ENCODE measurements at places on chromosomes 2 and 18.

GRCh38 chr2:238790126-238790832 lies 57.6 kb upstream of the TWIST2 start:
- no peak for DNase-seq

DNA sequence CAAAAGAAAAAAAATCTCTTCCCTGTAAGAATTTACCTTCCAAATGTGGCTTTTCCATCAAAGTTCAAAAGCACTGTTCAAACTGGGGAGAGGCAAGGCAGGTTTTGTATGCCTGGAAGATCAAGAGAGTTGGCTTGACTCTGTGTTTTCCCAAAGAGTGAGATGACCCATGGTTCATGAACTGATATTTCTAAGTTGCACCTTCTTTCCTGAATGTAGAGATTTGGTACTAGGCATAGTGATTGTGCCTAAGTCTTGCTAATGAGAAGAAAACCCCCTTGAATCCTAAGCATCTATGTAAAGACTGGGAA lies 23.4 kb upstream of the LPIN1 start:
- no peak for DNase-seq

- no peak for DNase-seq
These were observed 61.9 kb downstream of the DTNA start for GRCh38 chr18:34771958-34772357.

GRCh38 chr2:14428056-14428455 lies 204.5 kb upstream of the LRATD1 start:
- no peak for DNase-seq

GRCh38 chr18:2535419-2535910 lies 35.8 kb downstream of the METTL4 start:
- DNase-seq = no peak

GRCh38 chr2:145760781-145761649 lies 1241.1 kb upstream of the ZEB2 start:
- DNase-seq = no peak

- no peak for DNase-seq
These were observed 53.9 kb upstream of the PXDN start for GRCh38 chr2:1798115-1798784.

DNA sequence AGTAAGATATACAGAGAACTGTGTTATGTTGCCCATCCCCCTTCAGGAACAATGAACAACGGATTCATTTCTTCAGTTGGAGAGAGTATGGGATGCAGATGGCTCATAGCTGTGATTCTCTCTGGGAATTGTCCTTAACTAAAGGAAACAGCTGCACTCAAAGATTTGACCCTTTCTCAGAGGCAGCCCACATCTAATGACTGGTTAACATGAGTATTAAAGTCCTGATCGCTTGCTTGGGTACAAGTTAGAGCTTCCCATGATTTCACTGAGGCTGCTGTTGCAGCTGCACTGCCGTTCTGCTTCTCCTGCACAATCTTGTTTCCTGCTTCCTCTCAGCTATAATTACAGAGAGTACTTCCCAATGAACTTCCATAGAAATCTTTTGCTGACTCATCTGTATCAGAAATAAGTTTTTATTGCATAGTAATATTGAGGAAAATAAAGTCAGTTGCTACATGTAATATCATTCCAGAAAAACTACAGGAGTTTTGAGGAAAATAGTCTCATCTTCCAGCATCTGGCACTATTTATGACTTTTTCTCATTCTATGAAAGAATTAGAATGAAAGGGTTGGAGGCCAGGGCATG lies 12.8 kb upstream of the SCN9A start:
- DNase-seq = no peak

DNA sequence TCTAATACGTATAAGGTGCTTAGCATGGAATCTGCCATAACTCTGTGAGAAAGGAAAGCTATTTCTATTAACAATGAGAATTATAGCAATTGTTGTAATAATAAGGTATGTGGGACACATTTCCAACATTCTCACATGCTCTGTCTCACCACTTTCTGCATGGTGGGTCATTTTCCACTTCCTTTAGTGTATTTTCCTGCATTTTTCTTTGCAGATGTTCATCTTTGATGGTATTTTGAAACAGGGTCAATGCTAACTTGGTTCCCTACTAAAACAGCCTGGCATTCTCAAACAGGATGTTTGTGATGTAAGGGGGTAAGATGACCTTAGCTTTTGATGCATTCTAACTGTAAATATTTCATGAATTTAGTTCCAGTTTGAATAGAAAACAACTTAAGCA lies 54.7 kb downstream of the MYO1B start:
- no peak for DNase-seq

- no peak for DNase-seq
These were observed 53.2 kb downstream of the ITGA6 start for GRCh38 chr2:172480301-172481218.

DNA sequence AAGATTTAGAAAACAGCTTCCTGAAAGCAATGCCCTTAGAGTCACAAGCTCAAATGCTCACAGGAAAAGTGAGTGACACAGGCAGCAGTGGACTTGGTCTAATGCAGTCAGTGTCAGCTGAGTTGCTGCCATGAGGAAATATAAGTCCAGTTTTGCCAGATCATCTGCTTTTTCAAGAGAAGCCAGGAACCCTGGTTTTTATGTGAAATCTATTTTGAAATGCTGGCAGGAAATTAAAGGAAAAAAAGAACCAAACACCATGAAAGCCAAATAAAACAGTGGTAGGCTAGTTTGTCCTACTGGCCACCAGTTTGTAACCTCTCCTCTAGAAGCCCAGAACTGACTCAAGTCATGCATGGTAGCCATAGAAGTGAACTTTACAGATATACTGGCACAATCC lies 109.2 kb downstream of the THADA start:
- no peak for DNase-seq

DNA sequence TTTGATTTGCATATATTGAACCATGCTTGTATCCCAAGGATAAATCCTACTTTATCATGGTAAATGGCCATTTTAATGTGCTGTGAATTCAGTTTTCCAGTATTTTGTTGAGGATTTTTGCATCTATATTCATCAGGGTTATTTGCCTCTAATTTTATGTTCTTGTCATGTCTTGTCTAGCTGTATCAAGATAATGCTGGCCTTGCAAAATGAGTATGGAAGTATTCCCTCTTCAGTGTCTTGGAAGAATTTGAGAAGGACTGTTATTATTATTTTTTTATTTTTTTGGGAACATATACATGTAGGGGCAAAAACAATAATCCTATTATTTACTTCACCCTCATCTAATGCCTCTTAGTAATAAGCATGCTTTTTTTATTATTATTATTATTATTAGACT lies 398.0 kb upstream of the KCNH7 start:
- no peak for DNase-seq

DNA sequence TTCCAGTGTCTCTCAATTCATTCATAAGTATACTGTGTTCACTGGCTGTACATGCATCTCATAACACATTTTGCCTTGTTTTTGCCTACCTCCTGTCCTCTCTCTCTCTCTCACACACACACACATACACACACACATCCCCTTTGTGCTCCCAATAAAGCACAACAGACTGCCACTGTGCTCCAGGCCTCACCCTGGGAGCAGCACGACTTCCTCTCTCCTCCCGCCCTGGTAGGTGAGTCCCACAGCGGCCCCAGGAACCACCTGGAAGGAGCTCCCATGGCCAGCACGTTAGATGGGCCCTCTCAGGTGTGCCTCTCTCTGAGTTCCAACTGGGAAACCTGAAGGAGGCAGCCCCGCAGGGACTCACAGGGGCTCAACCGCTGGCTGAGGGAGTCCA lies 65.4 kb downstream of the MARCHF4 start:
- no peak for DNase-seq

GRCh38 chr2:527581-527980 lies 149.6 kb downstream of the TMEM18 start:
- no peak for DNase-seq

DNA sequence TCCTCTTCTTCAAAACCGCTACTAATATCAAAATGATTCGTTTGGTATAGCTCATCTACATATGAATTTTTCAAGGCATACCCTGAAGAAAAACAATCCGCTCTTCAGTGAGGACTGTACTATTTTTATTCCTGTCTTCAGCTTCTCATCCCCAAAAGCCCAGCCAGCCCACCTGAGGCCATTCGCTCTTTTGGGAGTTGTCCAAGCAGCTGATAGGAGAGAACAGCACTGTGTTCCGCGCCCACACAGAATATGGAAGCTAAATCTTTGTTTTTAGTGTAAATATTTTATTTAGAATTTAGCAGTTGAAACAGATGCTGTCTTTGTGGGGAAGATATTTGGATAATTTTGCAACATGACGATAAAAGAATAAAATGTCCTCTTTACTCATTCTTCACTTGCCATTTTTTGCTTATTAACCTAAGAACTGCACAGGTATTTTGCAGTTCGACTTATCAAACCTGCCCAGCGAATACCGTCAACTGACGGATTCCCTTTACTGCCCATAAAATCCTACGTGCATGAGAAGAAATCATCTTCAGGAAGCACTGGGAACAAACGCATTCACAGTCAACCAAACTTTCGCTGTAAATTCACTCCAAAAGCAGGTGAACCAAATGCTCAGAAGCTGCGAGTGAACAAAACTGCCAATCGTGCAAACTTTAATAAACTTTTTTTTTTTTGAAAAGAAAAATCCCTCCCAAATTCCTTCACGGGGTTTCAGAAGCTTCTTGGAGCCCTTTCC lies 3.4 kb downstream of the ZNF521 start:
- no peak for DNase-seq

GRCh38 chr2:234251326-234252271 lies 201.1 kb downstream of the SPP2 start:
- DNase-seq = no peak

DNA sequence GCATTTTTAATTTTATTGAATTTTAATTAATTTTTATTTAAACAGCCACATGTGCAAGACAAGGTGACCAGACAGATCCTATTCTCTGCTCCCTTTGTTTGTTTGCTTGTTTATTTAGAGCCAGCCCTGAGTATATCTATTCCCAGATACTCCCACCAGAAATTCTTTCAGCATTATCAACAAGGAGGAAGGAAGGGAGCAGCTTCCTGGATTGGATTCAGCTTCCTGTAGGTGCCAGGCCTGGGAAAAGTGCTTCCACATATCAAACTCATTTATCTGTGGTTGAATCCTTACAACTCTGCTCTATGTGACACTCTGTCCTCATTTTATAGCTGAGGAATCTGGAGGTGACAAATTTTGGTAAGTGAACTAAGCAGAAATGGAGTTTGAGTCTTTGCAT lies 60.5 kb upstream of the KLF7 start:
- DNase-seq = no peak

DNA sequence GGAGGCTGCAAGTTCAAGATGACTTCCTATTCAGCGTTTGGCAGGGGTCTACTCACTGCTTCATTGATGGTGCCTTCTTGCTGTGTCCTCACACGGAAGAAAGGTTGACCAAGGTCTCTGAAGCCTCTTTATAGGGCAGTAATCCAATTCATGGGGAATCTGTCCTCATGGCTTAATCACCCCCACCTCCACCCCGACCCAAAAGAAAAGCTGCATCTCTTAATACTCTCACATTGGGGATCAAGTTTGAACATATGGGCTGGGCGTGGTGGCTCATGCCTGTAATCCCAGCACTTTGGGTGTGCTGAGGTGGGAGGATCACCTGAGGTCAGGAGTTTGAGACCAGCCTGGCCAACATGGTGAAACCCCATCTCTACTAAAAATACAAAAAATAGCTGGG lies 36.4 kb upstream of the HNMT start:
- no peak for DNase-seq

- no peak for DNase-seq
These were observed 81.9 kb upstream of the ZNF397 start for GRCh38 chr18:35158728-35159450.

DNA sequence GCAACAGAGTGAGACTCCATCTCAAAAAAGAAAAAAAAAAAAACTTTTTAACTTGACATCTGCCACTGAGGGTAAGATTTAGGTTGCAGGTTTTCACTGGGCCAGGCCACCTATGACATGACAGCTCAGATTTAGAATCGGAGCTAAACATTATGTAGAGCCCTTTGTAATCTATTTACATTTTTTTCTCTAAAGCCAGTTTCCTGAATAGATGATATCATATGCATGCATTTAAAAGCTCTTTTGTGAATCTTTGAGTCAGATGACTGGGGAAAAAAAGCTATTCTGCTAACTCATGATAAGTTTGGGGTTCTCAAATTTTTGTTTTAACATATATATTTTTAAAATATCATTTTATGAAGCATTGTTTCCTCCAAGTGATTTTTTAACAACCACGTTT lies 21.3 kb downstream of the PRKAG3 start:
- no peak for DNase-seq

All from stimulated activated CD8-positive, alpha-beta memory T cell treated with anti-CD3 and anti-CD28 coated beads, Interleukin-15, amount 100 ng/mL, for 4 hours (primary cell).